ENCODE measurements at places on chromosomes 11 and 22.

DNA sequence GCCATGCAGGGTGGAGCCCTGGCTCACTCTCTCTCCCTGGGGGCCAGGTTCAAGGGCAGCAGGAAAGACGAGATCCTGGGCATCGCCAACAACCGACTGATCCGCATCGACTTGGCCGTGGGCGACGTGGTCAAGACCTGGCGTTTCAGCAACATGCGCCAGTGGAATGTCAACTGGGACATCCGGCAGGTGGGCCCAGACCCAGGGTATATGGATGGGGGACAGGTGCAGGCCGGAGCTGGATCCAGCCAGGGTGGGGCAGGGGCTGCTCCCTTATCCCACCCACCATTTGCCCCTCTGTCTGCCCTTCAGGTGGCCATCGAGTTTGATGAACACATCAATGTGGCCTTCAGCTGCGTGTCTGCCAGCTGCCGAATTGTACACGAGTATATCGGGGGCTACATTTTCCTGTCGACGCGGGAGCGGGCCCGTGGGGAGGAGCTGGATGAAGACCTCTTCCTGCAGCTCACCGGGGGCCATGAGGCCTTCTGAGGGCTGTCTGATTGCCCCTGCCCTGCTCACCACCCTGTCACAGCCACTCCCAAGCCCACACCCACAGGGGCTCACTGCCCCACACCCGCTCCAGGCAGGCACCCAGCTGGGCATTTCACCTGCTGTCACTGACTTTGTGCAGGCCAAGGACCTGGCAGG is 2.9 kb downstream of the TRPT1 start:
- DNase-seq, result no peak

- no peak for DNase-seq
These were observed 2.7 kb downstream of the P2RY6 start for GRCh38 chr11:73274722-73275380.

GRCh38 chr11:85742348-85742747 is 56.4 kb upstream of the CCDC89 start:
- DNase-seq, result no peak

DNA sequence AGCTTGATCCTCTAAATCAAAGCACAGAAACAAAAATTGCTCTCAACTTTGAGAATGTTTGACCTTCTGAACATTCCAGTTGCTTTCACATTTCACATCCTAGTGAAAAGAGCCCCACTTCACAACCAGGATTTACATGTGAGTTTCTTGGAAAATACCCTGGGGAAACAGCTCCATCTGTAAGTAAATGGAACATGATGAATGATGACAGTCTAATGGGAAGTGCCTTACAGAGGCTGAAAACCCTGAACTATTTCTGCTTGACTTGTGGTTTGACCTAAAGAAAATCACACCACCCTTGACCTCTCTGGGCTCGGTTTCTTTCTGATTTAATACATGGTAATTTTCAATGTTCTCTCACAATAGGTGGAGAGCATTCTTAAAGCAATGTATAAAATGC is 499.4 kb upstream of the API5 start:
- no peak for DNase-seq

DNA sequence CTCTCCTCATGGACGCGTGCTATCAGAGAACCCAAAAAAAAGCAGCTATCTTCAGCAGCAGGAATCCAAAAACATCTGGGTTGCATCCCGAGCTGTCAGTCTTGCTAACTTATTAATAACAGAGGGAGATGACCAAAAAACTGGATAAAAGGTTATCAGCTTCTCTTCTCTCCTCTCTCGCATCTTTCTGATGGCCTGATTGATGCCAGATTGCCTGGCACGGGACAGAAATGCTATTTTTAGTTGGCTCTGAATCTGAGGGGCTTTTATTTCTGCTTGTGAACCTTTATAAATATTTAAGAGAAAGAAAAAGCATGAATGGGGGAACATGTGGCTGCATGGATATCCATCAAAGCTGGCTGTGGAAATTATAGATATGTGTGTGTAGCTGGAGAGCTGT is 230.3 kb downstream of the ETS1 start:
- DNase-seq, result no peak

- DNase-seq, result no peak
These were observed 87.4 kb downstream of the IGLL5 start for GRCh38 chr22:22974795-22975580.

DNA sequence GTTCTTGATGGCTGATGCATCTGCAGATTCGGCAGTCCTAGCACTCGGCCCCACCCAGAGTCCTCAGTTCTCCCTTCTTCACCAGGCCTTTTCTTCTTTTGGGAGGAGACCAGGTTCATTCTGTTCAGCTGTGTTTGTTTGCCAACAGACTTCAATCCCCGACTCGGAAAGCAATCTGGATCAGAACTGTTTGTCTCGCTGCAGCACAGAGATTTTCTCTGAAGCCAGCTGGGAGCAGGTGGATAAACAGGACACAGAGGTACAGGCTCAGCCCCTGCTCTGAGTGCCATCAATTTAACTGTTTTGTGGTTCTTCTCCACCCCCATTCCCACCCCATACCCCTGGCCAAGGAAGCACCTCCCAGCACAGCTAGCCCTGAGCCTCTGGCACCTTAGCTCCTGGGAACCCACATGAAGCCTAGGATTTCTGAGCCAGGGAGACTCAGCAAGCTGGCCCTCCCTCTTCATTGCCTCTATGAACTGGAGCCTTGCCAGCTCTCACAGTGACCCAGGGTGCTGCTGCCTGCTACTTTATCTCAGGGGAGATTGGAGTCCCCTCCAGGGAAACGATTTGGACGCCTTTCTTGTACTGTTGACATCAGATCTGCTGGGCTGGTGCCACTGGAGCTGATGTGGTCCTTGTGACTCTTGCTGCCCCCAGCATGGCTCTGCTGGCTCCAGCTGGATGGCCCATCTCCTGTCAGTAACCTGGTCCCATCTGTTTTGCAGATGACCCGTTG is 58.2 kb upstream of the HORMAD2 start:
- DNase-seq, result peak; percentile 53

DNA sequence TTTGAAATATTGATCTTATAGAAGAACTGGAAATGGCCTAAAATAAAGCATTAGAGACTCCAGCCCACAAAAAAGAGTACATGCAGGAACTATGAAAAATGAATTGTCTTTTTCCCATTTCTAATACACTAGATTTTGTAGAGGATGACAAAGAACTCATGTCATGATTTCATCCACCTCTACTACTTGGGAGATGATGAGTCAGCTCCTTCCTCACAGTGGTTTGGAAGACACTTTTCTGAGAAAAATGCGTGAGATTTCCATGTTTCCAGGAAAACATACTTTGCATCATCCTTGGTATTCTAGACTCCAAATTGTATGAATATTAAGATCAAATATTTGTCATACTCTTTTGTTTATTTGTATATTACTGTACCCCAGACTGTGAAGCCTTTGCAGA is 500.5 kb downstream of the FAM181B start:
- no peak for DNase-seq

GRCh38 chr11:8757047-8757446 is 74.5 kb downstream of the RPL27A start:
- DNase-seq, result no peak
